ENCODE measurements at places on chromosomes 1 and 21. TPM values are rescaled to one million over a fixed set of nuclear protein-coding genes. Genes with fewer than 3 reads are reported as not detected.

Gene OR10Z1
- total RNA-seq = not detected

Gene CFAP45
- total RNA-seq = 0.46 TPM

Gene PTPN14
- 13.0 TPM for total RNA-seq

Gene TGFBR3
- 4.2 TPM for total RNA-seq

Gene KRTAP7-1
- total RNA-seq = not detected

Gene TMIGD3
- not detected for total RNA-seq

Gene KCNQ4
- total RNA-seq = 0.28 TPM

Gene HTR6
- 0.18 TPM for total RNA-seq
